ENCODE measurements at places on chromosomes 3 and 15.
A peak's percentile ranks its signal among the peaks of the same experiment; 100 is the strongest.

- DNase-seq = no peak
These were observed 155.3 kb downstream of the TBL1XR1 start for GRCh38 chr3:177041730-177042551.

DNA sequence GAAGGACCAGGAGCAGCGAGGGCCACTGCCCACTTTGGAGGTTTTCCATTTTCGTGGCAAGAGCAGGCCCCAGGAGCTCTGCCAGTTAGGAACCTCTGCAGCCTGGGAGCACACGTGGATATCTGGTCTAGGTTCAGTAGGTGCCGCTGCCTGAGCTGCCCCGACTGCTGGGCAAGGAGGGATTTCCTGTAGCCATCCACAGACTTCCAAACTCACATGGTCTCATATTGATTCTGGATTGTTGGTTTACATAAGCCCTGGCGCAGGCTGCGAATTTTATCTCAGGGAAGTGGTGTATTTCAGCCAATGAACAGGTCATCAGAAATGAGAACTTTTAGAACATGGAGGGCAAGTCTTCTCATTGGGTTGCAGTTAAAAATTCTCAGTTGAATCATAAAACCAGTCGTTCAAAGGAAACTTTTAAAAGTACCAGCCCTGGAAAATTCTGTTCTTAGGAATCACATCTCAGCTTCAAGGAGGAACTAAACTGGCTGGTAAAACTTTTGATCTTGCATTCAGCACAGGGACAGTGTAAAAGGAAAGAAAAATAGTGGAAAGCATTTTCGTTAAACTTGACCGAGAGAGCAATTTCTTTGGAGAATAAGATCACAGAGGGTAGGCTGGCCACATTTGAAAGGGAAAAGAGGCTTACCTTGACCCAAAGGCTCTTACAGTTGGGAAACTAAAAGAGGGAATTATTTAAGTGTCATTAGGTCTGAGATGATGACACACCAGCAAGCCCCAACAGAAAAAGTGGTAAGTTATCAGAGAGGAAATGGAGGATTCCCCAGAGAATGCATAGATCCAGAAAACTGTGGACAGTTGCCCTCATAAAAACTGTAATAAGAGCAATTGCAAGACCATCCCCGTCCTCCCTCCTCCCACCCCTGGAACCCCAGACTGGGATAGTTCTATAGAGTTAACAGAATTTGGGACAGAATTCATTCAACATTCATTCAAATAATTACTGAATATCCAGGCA lies 6.4 kb upstream of the RTP3 start:
- DNase-seq = no peak

GRCh38 chr15:46091860-46092450 lies 457.1 kb downstream of the SQOR start:
- peak; percentile 30 for DNase-seq

DNA sequence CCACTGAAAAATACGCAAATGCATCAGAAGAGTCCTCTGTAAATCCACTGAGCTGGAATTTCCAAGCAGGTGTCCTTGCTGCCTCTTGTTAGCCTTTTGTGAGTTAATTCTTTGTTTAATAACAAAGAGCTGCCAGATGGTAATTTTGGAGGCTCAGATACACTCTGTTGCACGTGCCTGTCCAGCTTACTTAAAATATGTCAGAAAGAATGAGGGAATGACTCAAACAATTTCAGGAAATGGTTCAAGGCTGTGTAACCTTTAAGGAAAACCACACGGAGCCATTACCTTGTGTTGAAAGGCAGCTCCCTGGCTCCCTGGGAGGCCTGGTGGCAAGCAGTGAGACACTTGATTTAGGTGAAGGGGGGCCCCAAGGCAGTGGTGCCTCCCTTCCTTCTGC lies 302.2 kb upstream of the CTDSPL start:
- DNase-seq = peak; percentile 7

GRCh38 chr3:17302774-17303173 lies 418.0 kb downstream of the PLCL2 start:
- no peak for DNase-seq

DNA sequence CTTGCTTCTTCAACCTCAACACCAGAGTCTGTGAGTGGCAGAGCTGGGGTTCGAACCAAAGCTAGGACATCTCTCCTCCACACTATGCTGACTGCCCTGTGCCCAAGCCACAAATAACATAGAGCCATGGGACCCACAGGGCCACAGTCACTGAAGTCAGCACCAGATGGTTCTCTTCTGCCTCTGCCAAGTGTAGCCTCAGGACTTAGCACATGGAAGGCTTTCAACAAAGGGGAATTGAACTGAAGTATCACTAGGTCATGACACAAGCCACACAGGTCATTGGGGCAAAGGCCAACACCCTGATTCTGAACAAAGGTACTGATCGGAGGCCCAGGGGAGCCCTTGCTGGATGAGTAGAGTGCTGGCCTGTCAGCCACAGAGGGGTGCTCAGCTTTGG lies 83.6 kb downstream of the BDH1 start:
- DNase-seq = no peak

- DNase-seq = no peak
These were observed 52.3 kb downstream of the PTPRG start for GRCh38 chr3:61613666-61614065.

- DNase-seq = no peak
These were observed 58.7 kb upstream of the BCHE start for GRCh38 chr3:165895919-165896318.

DNA sequence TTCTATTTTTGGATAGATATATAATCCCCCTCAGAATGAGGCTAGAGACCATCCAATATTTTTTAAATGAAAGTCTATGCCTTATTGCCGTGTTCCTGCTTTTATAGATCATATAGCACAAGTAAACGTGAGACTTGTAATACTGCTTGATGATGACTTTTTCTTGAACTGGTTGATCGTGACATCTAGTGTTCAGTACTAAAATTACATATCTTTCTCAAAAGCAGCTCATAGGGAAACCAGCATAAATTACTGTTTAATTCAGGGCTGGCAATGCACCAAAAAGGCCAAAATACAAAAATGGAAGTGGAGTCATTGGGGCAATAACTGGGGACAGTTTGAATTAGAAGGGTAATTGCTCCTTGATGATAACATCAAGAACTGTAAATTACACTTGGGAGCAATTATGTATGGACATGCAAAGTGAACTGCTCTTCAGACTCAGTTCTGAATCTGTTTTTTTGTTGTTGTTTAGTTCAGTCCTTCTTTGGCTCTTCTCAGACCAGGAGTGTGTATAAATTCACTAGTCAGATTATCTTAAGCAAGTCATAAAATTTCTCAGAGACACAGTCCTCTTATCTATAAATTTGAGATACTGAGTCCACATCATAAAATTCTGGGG lies 325.3 kb downstream of the THSD4 start:
- DNase-seq = peak; percentile 45

DNA sequence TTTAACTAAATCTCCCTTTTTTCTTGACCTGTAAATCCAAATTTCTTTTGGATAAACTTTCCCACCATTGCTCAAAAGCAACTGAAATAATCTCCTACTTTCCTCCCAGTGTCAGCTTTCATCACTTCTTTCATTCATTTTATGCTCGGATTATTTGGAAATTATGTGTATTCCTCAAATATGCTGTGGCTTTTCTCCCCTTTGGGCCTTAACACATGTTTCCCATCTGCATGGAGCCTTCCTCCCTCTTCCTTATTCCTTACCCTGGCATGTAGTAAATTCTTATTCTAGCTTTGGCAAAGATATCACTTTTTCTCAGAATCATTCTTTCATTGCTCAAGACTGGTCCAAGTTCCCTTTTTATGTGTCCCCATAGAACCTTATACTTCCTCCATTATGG lies 41.8 kb upstream of the TUSC7 start:
- DNase-seq = no peak

GRCh38 chr15:59218710-59219109 lies 12.1 kb downstream of the LDHAL6B start:
- DNase-seq = no peak

DNA sequence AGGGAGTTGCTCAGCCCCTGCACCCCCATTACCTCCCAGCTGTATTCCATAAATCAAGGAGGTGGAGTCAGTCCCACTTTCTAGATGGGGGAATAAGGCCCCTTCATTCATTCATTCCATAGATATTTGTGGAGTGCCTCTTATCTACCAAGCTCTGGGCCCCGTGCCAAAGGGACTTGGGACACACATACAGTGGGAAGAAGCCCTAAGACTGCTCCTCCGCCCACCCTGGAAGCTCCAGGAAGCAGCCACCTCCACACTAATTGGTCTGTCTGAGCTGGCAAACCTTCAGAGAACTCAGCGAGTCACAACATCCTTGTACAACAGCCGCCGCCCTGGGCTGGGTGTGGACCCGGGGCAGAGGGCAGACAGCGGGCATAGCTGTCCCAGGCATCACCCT lies 6.4 kb downstream of the STRA6 start:
- no peak for DNase-seq

- no peak for DNase-seq
These were observed 8.2 kb downstream of the C3orf22 start for GRCh38 chr3:126550488-126551051.

GRCh38 chr15:88613074-88613944 lies 7.8 kb upstream of the AEN start:
- DNase-seq = no peak

- no peak for DNase-seq
These were observed 46.9 kb downstream of the CHRD start for GRCh38 chr3:184426691-184427141.

DNA sequence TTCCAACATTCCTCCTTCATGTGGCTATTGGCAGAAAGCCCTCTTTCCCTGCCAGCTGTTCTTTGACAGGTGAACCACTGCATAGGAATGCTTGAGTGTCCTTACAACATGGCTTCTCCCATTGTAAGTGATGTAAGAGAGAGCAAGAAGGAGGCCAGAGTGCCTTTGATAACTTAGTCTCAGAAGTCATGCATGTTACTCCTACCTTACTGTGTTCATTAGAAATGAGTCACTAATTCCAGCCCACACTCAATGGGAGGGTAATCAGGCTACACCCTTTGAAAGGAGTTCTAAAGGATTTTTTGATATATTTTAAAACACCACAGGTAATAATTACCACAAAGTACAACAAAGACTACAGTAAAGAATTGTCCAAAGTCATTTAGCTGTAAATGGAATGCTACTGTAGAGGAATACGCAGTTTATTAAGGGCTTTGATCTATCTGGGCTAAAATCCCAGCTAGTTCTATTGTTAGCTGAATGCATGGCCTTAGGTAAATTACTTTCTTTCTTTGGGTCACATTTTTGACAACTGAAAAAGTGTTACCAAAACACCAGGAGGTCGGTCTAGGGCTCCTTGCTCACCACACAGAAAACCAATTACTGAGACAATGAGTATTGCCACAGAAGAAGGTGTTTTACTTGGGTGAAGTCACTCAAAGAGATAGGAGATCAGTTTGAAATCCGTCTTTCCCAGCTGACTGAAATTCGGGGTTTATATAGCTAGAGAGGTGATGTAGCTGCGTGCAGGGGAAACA lies 154.9 kb downstream of the GRM7 start:
- no peak for DNase-seq

DNA sequence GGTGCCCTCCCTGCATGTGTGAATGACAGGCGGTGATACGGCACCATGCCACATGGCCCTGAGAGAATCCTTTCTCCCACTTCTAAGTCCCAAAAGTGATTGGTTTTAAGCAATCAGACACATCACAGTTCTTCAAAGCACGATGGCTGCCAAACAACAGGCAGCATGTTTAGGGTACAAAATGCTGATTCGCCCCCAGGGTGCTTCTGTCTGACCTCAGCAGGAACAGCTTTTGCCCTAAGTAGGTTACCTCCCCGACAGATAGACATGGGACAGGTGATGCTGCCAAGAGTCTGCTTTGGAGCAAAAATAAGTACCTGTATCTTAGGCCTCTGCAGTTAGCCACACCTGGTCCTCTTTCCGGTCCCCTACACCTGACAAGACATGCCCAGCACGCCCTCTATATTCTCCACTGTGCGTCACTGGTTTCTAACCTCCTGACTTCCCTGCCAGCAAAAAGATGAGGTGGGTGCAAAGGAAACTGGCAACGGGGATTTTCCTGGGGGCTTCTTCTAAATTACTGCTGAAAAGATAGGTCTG lies 549.8 kb downstream of the FOXP1 start:
- DNase-seq = no peak

GRCh38 chr15:61835496-61836106 lies 224.6 kb downstream of the VPS13C start:
- DNase-seq = peak; percentile 7

DNA sequence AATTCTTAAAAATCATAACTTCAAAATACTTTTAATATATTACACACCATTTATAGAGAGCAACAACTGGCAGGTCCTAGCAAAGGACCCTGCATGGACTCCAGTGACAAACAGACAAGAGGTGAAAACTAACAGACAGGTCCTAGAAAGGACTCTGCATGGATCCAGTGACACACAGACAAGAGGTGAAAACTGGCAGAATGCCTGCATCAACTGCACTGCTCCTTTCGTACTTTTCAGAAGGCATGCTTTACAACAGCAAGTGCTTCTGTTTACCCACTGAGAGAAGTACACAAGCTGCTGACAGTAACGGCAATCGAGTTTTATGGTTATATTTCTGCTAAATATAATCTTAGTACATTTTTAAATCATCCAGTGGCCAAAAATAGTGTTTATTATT lies 24.3 kb upstream of the GP5 start:
- no peak for DNase-seq

DNA sequence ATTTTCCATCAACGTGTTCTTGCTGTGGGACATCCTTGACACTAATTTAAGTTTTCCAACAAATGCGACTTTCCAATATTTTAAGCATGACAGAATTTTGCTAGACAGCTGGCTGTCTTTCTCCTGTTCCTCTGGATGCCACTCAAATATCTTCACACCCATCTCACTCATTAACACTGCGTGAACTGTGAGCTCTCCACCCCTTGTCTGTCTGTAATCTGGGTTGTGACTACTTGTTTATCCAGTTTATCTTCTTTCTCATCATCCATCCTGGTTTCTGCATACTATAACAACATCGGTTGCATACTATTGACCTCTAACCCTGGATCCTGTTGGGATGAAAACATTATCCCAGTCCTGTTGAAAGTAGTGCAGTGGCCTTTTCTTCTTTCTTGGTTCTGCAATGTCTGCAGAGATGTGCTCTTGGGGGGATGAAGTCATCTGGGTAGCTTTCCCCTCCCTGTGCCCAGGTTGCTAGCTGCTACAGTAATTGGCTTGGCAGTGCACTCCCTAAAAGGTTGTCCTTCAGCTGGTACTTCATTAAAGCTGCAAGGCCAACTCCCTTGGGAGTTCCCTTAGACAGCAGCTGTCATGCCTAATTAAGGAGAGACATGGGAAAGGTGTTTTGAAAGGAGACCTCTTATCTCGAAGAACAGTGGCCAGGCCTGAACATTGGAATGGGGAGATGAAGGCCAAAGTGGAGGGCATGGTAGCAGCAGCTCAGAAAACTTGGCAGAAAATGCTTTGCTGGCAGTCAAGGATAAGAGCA lies 24.7 kb downstream of the KAT2B start:
- no peak for DNase-seq

All from MV-4-11 (cell line).